Stimulated activated CD8-positive, alpha-beta memory T cell treated with anti-CD3 and anti-CD28 coated beads, Interleukin-15, amount 100 ng/mL, for 1 hour (primary cell): ENCODE measurements at places on chromosomes 1 and 21.

- DNase-seq, result no peak
Observed at GRCh38 chr1:162690672-162691434, 58.6 kb downstream of the DDR2 start.

DNA sequence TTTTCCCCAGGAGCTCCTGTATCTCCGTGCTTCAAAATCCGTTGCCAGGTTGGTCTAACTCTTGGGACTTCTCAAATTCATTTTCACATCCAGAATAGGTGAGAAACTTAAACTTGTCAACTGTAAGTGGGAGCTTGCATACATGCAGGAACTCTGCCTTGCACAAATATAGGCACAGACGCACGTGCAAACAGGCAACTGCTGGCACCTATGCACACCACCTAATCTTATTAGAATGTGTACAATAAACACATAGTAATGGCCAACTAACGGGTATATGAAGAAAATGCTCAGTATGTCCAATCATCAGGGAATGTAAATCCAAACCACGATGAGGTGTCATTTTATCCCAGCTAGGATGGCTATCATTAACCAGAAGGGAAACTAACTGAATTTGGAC, 22.6 kb upstream of the FCGR2A start:
- DNase-seq, result no peak

DNA sequence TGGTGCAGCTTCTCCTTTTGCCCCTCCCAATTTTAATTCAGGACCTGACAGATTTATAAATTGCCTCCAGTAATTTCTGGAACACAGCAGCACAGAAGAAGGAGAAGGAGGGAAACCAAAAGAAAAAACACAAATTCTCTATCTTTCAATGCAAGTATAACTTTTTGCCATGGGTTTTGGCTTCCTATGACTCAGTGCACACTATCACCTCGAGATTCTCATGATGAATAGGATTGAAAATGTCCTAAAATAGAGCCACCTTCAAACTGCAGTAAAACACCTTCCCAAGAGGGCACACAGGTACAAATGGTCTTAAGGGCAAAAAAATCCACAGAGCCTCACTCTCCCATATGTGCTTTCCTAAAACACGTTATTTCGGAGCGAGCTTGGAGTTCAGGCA, 113.6 kb downstream of the HLCS start:
- DNase-seq, result no peak

DNA sequence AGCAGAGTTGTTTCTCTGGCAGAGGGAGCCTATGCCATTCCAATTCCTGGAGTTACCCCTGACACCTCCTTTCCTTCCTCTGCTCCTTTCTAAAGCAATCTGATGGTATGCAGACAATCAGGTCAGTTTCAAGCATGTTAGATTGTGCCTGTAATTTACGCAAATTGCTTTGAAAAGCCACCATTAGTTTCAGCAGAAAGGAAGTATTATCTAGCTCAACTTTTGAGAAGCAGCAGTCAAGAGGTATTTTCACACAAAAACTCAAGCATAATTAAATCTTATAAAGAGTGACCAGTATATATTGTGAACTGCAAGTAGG, 2.2 kb downstream of the ERRFI1 start:
- no peak for DNase-seq

- no peak for DNase-seq
Observed at GRCh38 chr1:195530961-195531360, 1077.3 kb downstream of the KCNT2 start.

GRCh38 chr1:41591891-41592290, 107.4 kb upstream of the EDN2 start:
- DNase-seq, result no peak

GRCh38 chr1:192418552-192419285, 101.9 kb downstream of the RGS21 start:
- DNase-seq, result no peak

DNA sequence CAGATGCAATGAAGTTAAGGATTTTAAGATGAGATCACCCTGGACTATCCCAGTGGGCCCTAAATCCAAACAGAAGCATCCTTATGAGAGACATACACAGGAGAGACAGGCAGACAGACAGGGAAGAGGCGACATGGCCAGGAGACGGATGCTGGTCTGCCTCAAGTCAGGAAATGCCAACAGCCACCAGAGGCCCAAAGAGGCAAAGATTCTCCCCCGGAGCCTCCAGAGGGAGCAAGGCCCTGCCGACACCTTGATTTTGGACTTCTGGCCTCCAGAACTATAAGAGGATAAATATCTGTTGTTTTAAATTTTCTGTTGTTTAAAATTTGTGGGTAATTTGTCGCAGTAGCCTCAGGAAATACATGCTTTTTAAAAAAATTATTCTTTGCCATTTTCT, 116.4 kb downstream of the GLIS1 start:
- no peak for DNase-seq

- no peak for DNase-seq
Observed at GRCh38 chr1:89898695-89899470, 78.1 kb downstream of the LRRC8D start.

- DNase-seq, result no peak
Observed at GRCh38 chr1:224696021-224696420, 79.9 kb downstream of the CNIH3 start.

GRCh38 chr1:2192031-2192995, 2.3 kb downstream of the FAAP20 start:
- no peak for DNase-seq

DNA sequence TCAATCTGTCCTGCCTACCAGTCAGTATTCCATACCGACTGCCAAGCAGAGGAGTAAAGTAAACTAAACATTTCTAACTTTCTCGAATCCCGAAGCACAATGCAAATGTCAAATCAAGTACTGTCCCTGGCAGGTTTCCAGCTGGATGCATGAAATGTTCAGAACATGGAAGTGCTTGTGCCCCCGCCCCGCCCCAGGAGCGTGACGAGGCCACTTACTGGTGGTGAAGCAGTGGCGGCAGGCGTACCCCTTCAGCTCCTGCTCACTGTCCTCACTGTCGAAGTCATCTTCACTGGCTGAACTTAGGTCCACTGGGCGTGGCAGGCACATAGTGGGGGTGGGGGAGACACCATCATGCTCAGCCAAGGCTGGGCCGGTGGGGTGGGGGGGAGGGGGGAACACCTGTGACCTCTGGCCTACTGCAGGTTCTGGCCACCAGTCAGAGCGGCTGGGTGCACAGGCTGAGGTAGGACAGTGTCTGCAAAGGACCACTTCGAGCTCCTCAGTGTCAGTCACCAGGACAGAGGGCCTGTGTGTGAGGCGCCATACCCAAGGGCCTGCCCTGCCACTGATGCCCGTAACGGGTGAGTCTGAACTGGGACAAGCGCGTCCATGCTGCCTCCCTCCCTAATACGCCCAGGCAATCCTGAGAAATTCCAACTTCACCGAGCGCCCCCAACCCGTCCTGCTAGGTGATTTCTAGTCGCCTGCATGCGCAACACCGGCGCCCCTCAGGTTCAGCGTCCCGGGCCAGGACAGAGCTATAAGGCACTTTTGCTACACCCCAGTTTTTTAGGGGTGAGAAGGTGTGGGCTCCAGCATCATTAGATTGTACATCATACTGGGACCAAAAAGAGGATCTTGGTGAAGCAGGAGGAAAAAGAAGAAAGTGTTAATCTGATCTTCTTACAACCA, 46.9 kb downstream of the SLC45A1 start:
- no peak for DNase-seq

- DNase-seq, result no peak
Observed at GRCh38 chr1:41678111-41678878, 193.8 kb upstream of the EDN2 start.

GRCh38 chr21:18550361-18550760, 146.8 kb upstream of the TMPRSS15 start:
- no peak for DNase-seq

GRCh38 chr1:154788886-154789285, 81.2 kb downstream of the KCNN3 start:
- DNase-seq, result no peak

- no peak for DNase-seq
Observed at GRCh38 chr1:191508239-191508638, 650.0 kb upstream of the RGS18 start.

DNA sequence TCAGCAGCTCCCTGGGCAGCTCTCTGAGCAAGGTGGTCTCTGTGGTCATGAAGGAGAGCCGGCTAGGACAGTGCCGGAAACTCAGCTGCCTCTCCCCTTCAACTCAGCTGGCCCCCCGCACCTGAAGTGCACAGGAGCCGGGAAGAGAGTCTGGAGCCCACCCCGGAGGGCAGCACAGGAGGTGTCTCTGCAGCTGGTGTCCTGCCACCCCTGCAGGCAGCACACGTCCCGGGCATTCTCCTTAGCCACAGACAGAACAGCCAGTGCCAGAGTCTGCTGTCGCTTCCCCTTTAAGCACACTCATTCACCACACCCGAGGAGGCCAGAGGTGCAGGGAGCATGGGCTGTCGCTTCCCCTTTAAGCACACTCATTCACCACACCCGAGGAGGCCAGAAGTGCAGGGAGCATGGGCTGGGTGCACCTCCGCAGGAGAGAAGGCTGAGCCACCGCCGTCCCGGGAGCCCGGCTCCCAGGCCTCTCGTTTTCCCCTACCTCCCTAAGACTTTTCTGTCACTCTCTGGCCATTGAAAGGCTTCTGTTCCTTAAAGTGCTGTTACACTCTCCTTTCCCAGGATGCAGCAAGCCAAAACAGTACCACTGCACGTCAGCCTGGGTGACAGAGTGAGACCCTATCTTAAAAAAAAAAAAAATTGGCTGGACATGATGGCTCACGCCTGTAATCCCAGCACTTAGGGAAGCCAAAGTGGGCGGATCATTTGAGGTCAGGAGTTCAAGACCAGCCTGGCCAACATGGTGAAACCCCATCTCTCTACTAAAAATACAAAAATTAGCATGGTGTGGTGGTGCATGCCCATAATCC, 16.9 kb upstream of the SAMD11 start:
- no peak for DNase-seq

GRCh38 chr1:206716870-206717673, 32.4 kb downstream of the MAPKAPK2 start:
- DNase-seq, result no peak
